ENCODE measurements at places on chromosomes 12 and 14. TPM values are rescaled to one million over a fixed set of nuclear protein-coding genes. Genes with fewer than 3 reads are reported as not detected.

DNA sequence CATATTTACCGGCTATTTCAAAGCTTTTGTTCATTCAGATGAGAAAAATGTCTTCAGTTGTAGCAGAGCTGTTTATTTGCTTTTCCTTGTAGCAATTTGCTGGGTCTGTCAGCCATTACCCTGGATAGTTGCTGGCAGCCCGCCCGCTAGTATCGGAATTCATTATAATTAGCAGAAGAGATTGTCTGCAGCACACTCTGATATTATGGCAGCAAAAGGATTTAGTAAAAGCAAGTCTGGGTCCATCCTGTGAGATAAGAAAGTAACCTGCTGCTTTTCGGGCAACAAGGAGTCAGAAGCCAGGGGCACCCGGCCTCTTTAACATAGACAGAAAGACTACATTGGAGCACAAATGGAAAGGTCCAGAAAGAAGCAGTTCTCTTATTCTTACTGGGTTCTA lies 6.1 kb upstream of the SLC35E3 start:
- DNase-seq: no peak

DNA sequence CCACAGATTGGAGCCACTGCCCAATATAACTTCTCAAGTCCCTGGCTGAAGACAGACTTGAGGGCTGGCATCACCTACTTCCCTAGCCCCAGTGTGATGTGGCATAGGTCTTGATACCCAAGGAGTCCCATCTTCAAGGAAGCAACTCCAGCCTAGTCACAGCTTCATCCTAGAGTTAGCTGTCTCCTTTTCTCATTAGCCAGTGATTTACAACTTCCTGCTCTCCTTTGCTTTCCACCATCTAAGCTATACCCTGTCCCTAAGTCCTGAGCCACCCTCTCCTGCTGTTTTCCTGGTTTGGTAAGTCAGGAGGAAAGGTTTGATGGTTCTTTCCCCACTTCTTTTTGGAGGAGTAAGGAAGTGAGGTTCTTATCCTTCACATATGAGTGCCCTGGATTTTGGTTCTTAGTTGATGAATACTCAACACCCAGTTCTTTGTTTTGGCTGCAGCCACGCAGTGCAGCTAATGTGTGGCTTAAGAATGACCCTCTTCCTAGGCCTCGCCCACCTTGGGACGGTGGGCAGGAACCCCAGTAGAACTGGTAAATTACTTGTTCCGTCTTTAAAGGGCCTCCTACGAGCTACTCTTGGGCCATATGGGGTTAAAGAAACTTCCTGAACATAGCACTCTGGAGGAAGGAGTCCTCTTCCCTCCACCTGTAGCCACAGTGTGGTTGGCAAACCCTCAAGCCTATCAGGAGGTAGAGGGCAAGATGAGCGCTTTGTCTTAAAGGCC lies 3.9 kb upstream of the GPX2 start:
- DNase-seq: no peak

The SLC38A4 gene
- not detected for polyA plus RNA-seq

The LBHD2 gene
- not detected for polyA plus RNA-seq

GRCh38 chr12:128314611-128315010 lies 47.6 kb downstream of the TMEM132C start:
- no peak for DNase-seq

- no peak for DNase-seq
Measured at GRCh38 chr12:100141998-100142850, 450 bp downstream of the BLTP3B start.

DNA sequence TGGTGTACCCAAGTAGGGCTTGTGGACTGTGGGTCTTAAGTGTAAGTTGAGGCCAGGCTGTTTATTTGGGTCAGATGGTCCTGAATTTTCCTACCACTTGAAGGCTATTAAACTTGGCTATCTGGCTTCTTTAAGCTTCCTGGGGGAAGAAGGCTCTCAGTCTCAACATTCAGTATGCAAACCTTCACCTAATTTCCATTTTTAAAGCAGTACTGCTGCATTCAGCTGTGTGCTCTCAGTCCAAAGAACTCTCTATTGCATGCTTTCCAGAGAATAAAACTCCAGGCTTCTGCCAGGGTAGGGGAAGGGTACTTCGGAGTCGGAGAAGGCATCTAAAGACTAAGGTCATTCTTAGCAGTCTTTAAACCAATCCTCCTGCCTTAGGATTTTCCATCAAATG lies 124.4 kb downstream of the HELB start:
- no peak for DNase-seq

- no peak for DNase-seq
Measured at GRCh38 chr14:75497191-75497590, 25.1 kb upstream of the BATF start.

The KRT72 gene
- polyA plus RNA-seq: not detected

The SERPINA4 gene
- polyA plus RNA-seq: not detected

All from A549 (cell line).